ENCODE measurements at places on chromosomes 7 and 10.
A peak's percentile ranks its signal among the peaks of the same experiment; 100 is the strongest.

DNA sequence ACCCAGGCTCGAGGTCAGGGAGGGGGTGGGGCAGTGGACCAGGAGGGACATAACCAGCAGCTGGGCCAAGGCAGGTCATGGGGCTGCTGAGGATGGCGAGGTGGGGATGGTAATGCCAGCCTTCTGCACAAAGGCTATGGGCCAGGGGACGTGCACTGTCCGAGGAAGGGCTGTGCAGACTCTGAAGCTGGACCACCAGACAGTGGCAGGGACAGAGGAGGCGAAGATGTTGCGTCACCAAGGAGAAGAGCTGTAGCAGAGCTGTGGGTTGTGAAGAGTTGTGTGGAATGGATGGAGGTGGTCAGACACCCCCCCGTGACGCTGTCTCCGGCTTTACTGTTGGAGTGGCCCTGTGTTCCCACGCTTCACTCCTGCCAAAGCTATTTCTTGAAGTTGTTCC, 1.8 kb downstream of the CLEC2L start:
- DNase-seq, result no peak

DNA sequence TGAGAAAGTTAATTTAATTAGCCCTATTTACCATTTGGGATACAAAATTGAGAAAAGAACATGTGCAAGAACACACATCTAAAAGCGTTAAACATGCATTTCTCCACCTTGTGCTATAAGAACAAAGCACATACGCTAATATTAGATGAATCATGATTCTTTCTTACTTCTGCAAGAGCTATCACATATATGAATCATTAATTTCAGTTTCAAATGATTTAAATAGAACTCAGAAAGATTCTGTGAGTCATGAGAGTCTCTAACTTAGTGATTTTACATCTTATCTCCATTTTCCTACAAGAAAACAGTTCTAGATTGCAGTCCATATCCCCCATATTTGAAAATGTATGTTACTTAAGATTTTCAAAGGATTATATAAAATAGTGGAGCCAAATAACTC, 173.9 kb downstream of the RNLS start:
- peak; percentile 34 for DNase-seq

- DNase-seq, result no peak
Observed at GRCh38 chr10:26029858-26030257, 95.8 kb downstream of the MYO3A start.

DNA sequence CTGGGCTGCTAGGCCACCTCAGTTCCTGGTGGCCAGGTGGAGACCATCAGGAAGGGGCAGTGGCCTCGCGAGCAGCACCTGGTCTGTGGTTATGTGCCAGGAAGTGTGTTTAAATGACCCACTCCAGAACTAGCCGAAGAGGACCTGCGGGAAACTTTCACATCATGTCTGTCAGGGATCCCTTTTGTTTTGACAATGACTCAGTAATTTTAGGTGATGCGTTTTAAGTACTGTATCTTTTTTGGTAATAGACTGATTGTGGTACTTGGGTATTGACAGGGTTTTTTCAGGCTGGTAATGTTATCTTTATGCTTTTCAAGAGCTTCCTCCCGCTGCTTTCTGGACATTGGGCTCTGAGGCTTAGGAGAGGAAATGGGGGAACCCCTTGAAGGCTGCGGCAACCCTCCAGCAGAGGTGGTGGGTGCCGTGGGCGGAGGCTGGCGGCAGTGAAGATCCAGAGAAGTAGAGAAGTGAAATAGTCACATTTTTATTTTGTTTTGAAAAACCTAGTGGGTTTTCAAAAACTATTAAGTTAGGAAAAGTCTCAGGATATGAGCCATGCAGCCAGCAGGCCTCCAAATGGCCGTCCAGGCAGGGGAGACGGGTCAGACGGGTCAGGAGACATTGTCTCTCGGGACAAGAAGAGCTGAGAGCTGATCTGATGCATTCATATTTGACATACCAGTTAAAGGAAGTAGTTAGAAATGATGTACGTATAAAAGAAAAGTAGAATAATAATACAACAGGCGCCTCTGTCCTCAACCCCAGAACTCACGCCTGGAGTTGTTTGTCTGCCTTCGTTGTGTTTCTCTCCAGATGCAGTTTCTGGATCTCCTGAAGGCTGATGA, 27.7 kb downstream of the PPP2R2D start:
- DNase-seq, result peak; percentile 34

DNA sequence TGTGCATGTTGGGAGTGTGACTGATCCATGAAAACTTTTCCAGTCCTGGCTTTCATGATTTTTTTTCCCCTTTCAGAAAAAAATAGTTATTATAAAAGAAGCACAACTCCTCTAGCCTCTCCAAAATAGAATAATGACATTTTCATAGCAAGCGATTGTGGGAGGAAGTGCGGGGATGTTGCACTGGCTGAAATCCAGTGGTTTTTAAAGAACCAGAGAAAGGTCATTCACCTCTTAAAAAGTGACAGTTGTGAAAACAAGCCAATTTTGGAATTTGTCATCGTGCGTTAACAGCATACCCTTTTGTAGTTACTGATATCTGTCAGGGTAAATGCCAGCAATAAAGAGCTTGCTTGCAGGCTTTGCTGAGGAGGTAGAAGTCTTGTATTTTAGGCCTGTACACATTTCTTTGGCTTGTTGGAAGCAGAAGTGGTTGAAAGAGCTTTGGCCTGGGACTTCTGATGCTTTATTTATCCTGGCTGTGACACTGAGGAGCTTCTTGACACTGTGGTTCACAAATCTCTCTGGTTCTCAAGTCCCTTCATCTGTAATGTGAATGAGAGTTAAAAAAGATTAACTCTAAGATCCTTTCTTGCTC, 545.9 kb downstream of the REEP3 start:
- no peak for DNase-seq

- peak; percentile 22 for DNase-seq
Observed at GRCh38 chr10:102988404-102989314, 70.6 kb downstream of the CNNM2 start.

- no peak for DNase-seq
Observed at GRCh38 chr10:49135575-49136313, 1.9 kb upstream of the FAM170B start.

Measured in astrocyte (in vitro differentiated cells and primary cell).